ENCODE measurements at places on chromosomes 6 and 20. TPM values are rescaled to one million over a fixed set of nuclear protein-coding genes. Genes with fewer than 3 reads are reported as not detected.

ITPA gene
- 32.4 TPM for total RNA-seq

CITED2 gene
- total RNA-seq, result 266 TPM

COX4I2 gene
- not detected for total RNA-seq

FNDC11 gene
- total RNA-seq, result 0.28 TPM

SLC22A2 gene
- total RNA-seq, result not detected

HDGFL1 gene
- total RNA-seq, result not detected

MYLK4 gene
- total RNA-seq, result under 0.01 TPM

SLC26A8 gene
- total RNA-seq, result not detected

ZC2HC1B gene
- not detected for total RNA-seq

ZC3H12D gene
- not detected for total RNA-seq

SLC17A2 gene
- not detected for total RNA-seq

All from IMR-90 (cell line).